ENCODE measurements at places on chromosomes 13 and 19.

GRCh38 chr19:46722004-46722380, 5.1 kb upstream of the PRKD2 start:
- DNase-seq = no peak

DNA sequence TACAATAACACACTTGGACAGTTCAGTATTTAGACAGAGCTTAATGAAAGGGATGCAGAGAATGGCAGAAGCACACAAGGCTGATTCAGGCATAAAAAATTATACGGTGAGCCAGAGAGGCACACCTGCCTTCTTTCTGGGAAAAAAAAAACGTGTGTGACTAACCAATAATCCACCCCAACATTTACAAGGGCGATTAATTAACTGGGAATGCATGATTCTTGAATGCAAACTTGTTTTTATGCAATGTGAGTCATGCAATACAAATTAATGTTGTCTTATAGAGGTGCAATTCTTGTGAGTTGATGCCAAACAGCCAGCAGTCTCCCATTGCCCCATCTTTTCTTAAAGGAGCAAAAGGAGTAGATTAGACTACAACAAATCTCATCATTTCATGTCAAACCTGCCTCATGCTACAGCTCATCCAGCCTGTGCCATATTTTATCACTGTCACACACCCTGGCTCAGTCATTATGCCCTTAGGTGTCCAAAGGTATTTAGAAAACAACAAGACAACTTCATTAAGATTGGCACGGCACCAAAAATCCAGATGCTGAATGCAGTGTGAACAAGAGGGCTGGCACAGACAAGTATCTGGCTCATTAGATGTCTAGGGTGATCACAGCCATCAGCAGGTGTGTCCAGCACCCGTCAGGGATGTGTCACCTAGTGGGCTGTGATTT, 721.1 kb downstream of the EFNB2 start:
- no peak for DNase-seq

DNA sequence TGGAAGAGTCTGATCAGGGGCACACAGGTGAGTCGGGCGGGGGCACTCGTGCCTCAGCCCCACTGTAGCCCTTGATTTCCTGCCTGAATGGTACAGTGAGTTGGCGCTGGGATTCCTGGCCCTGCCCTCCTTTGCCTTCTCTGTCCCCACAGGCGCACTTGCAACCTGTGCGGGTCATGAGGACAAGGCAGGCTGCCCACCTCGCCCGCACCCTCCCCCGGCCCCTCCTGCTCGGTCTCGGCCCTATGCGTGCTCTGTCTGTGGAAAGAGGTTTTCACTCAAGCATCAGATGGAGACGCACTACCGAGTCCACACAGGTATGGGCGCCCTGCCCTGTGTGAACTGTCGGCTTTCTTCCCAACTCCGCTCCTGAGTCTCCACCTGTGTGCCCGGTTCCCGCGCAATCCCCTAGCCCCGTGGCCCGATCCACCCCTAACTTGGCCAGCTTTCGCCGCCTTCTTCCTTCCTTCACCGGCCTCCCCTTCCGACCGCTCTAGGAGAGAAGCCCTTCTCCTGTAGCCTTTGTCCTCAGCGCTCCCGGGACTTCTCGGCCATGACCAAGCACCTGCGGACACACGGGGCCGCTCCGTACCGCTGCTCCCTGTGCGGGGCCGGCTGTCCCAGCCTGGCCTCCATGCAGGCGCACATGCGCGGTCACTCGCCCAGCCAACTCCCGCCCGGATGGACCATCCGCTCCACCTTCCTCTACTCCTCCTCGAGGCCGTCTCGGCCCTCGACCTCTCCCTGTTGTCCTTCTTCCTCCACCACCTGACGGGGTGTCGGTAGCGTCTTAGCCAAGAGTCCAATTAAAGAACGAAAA, 1.6 kb upstream of the KMT2B start:
- DNase-seq = no peak

- DNase-seq = no peak
Observed at GRCh38 chr13:36130552-36131221, 495 bp downstream of the DCLK1 start.

GRCh38 chr13:60397704-60398378, 821 bp downstream of the TDRD3 start:
- DNase-seq = no peak

DNA sequence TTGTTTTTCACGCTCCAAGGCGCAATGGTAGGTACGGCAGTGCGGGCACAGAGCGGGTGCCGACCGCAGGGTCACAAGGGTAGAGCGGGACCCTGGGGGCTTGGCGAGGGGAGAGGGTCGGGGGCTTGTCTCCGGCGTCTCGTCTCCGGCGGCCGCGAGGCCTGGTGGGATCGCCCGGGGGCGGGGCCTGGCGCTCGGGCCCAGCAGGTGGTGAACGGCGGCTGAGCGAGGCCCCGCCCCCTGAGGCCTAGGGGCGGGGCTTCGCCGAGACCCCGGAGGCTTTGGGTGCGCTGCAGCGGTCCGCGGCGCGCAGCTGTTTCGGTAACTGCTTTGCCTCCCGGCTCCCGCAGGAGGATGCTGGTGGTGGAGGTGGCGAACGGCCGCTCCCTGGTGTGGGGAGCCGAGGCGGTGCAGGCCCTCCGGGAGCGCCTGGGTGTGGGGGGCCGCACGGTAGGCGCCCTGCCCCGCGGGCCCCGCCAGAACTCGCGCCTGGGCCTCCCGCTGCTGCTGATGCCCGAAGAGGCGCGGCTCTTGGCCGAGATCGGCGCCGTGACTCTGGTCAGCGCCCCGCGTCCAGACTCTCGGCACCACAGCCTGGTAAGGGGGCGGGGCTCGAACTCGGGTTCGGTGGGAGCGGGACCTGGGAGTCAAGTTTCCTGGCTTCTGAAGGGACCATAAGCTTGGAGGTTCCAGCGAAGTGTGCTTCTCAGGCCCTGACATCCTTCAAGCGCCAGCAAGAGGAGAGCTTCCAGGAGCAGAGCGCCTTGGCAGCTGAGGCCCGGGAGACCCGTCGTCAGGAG, at the start of gene TSEN34:
TSEN34 (plus strand) TSS at position 298 of the 800 bp plus-strand sequence; CDS start at position 355, 57 bp downstream.
- no peak for DNase-seq

DNA sequence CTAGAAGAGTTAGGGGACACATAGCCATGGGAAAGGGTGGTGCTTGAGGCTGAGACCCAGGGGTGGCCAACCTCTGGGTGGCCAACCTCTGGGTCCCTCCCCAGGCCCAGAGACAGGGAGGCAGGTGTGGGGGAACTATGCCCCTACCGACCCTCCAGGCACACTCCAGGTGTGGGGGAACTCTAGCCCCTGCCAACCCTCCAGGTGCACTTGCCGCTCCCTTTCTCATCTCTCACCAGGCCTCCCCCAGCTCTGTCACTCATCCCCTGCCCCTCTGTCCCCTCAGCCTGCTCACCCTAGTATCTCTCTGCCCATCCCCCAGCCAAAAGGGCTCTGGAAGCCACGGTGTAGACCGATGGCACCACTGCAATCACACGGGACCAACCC, 10.6 kb upstream of the VSTM2B start:
- no peak for DNase-seq

DNA sequence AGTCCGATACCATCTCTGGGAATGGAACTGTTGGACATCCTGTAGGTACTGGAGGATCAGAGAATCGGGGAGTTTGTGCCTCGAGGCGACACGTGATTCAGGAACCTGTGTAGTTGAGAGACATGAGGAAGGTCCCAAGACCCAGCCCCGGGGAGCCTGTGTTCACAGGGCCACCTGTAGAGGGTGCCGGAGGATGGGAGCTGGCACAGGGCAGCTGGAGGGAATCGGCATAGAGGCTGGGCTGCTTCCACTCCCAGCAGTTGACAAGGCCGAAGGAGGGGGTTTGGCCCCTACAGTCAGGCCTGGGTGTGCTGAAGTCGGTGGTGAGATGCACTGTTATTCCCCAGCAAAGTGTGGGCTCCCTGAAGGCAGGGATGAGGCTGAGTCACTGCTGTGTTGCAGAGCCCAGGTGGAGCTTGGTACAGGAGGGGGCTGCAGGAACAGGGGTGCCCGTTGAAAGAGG, 2.5 kb upstream of the ISYNA1 start:
- no peak for DNase-seq

GRCh38 chr19:23070353-23071146, 46.3 kb upstream of the ZNF730 start:
- no peak for DNase-seq

- DNase-seq = no peak
Observed at GRCh38 chr19:43372462-43372861, 19.0 kb downstream of the CD177 start.

DNA sequence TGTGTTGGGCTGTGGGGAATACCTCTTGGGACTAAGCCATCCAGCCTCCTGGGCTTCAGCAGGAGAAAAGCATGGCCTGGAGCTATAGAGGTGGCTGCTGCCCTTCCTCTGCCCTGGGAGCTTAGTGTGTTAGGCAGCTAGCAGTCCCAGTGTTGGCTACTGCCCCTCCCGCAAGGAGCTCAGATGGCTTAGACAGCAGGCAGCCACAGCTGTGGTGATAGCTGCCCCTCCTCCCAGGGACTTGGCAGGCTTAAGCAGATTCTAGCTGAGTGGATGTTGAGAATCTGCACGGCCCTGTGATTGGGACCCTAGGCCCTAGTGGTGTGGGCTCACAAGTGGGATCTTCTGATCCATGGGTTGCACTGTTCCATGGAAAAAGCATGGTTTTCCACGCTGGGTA, 264.5 kb downstream of the TDRD3 start:
- DNase-seq = no peak

- DNase-seq = no peak
Observed at GRCh38 chr19:7355151-7355820, 6.5 kb downstream of the ARHGEF18 start.

DNA sequence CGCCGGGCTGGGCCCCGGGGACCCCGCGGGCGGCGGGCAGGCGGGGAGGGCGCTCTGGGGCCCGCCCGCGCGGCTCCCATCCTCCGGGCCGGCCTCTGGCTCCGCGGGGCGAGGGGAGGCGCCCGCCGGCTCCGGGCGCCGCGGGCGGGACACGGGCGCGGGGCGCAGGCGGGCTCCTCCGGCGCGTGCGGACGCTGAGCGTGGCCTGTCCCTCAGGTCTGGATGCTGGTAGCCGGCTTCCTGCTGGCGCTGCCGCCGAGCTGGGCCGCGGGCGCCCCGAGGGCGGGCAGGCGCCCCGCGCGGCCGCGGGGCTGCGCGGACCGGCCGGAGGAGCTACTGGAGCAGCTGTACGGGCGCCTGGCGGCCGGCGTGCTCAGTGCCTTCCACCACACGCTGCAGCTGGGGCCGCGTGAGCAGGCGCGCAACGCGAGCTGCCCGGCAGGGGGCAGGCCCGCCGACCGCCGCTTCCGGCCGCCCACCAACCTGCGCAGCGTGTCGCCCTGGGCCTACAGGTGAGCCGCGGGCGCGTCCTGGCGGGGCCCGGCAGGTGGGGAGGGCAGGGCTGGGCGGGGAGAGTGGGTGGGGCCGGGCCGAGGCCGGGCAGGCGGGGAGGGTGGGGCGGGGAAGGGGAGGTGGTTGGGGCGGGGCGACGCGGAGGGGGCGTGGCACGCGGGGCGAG, 420 bp downstream of the IL17D start:
- peak; percentile 21 for DNase-seq

Measured in bone marrow (tissue), 2 donors.